Activated T-cell treated with anti-CD3 and anti-CD28 coated beads, Interleukin-2, amount 50 U/mL, for 72 hours (primary cell): ENCODE measurements at places on chromosomes 4 and X. TPM values are rescaled to one million over a fixed set of nuclear protein-coding genes. Genes with fewer than 3 reads are reported as not detected.

The ARMCX4 gene
- 10.0 TPM for total RNA-seq

The STARD8 gene
- 1.3 TPM for total RNA-seq

The KDR gene
- total RNA-seq: not detected

The PPBP gene
- total RNA-seq: not detected

The NPY2R gene
- total RNA-seq: not detected

The MSL3 gene
- 101 TPM for total RNA-seq

The TMA16 gene
- 42.7 TPM for total RNA-seq

The PRDM8 gene
- total RNA-seq: 1.8 TPM

The UGT2B7 gene
- not detected for total RNA-seq

The MAOA gene
- total RNA-seq: 13.2 TPM

- H3K27me3 ChIP-seq: no peaks in the 10 kb centered on the region
- no peaks in the 10 kb centered on the region for H3K4me1 ChIP-seq
- H3K27ac ChIP-seq: no peak overlapping the region
- H3K36me3 ChIP-seq: no peaks in the 10 kb centered on the region
Measured at GRCh38 chr4:151689211-151689991, 71.4 kb downstream of the GATB start.

- peaks cover 17% of the 10 kb centered on the region for H3K27me3 ChIP-seq
- no peaks in the 10 kb centered on the region for H3K36me3 ChIP-seq
- no peak for DNase-seq
- no peak overlapping the region for H3K4me3 ChIP-seq
- no peak overlapping the region for H3K27ac ChIP-seq
- H3K4me1 ChIP-seq: peaks cover 7% of the 10 kb centered on the region
Measured at GRCh38 chr4:152594978-152595925, 59.4 kb upstream of the FBXW7 start.

DNA sequence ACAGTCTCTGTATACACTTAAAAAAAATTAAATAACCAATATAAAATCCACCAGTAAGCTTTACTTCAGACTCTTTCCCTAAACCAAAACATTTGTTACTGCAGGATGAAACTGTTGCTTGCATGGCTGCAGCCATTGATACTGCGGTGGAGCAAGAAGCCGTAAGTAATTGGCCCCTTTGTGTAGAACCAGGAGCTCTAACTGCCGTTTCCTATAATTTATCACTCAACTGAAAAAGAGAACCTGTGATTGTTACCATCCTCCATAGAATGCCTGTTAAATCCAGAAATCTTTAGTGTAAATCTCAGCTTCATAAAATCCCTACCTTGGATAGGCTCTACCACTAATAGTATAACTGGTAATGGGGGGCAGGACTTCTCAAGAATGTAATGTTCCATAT, 62.6 kb downstream of the KIF4A start:
- H3K27ac ChIP-seq: no peak overlapping the region
- peaks cover 19% of the 10 kb centered on the region for H3K36me3 ChIP-seq
- no peaks in the 10 kb centered on the region for H3K4me1 ChIP-seq
- H3K27me3 ChIP-seq: no peaks in the 10 kb centered on the region
- no peak overlapping the region for H3K4me3 ChIP-seq

- peaks cover 7% of the 10 kb centered on the region for H3K36me3 ChIP-seq
- H3K27me3 ChIP-seq: no peaks in the 10 kb centered on the region
- peak overlapping the region; percentile 83 for H3K4me3 ChIP-seq
- DNase-seq: no peak
Measured at GRCh38 chrX:71118985-71119535, 664 bp downstream of the MED12 start.

GRCh38 chr4:5821665-5822358, 71.1 kb downstream of the CRMP1 start:
- H3K36me3 ChIP-seq: no peaks in the 10 kb centered on the region
- H3K27me3 ChIP-seq: no peaks in the 10 kb centered on the region
- H3K4me3 ChIP-seq: no peak overlapping the region
- H3K27ac ChIP-seq: no peak overlapping the region

DNA sequence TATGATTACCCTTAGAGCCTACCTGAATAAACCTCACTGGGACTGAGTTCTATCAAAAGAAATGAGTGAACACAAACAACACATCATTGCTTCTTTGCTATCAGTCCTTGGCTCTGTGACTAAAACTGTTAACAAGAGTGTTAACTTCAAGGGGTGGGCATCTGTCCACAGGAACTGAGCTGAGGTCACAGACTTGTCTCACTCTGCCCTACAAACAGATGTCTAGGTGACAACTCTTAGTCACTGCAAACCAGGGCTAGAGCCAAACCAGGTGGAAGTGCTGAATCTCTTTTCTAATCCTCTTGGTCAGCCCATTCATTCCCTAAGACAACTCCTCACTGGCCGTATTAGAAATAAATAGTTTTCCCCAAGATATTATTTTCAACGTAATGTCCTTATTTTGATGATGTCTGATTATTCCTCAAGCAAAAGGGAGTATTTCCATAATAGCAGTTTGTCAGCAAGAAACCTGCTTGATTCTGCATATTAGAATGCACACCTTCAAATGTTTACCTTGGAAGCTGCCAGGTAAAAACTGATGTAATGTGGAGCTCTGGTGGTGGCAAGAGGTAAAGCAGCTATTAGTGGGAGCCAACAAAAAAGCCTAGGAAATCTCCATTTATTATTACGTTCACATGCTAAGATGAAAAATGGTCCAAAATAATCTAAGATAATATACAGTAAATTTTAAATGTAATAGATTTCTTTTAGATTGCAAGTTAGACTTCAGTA, 4.0 kb downstream of the COL25A1 start:
- H3K27ac ChIP-seq: no peak overlapping the region
- peaks cover 48% of the 10 kb centered on the region for H3K27me3 ChIP-seq
- DNase-seq: no peak
- H3K4me1 ChIP-seq: peaks cover 16% of the 10 kb centered on the region
- H3K4me3 ChIP-seq: no peak overlapping the region

- no peak overlapping the region for H3K4me3 ChIP-seq
- no peak overlapping the region for H3K27ac ChIP-seq
- no peak for DNase-seq
- no peaks in the 10 kb centered on the region for H3K36me3 ChIP-seq
- H3K4me1 ChIP-seq: peaks cover 5% of the 10 kb centered on the region
Measured at GRCh38 chr4:71201817-71202576, 136.8 kb upstream of the SLC4A4 start.

GRCh38 chrX:129786210-129786651, 6.5 kb downstream of the SASH3 start:
- peaks cover 22% of the 10 kb centered on the region for H3K36me3 ChIP-seq
- peak overlapping the region; percentile 84 for H3K4me3 ChIP-seq
- H3K27me3 ChIP-seq: no peaks in the 10 kb centered on the region
- peak overlapping the region; percentile 63 for H3K27ac ChIP-seq
- H3K4me1 ChIP-seq: peaks cover 54% of the 10 kb centered on the region
- DNase-seq: no peak

DNA sequence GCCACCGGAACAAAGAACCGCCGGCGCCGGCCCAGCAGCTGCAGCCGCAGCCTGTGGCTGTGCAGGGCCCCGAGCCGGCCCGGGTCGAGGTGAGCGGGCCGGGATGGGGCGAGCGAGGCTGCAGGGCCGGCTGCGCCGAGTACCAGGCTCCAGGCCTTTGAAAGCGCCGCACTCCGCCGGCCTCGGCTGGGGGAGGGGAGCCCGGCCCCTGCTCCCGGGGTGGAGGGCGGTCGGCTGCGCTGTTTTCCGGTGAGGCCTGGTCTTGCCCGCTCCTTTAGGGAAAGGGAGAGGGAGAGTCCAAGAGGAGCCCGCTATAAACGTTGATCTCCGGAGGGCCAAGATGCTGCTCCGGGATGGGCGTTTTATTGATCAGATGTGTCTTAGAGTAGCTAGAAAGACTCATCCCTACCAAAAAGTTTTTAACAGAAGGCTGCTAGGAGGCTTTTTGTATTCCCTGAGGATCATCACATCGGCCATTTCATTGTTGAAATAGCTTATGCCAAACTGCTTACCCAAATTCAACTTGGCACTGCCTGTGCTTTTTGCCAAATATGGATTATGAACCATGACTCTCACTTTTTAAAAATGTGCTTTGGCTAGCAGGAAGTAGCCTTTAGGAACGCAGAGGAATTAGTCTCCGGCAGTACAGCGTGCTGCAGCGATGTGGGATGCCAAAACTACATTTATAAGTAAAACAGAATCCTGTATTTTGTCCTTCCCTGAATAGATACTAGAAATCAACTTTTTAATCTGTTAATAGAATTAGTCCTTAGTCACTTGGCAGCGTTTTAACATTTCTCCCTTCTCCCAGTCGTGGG, 760 bp downstream of the TMEM165 start:
- peaks cover 20% of the 10 kb centered on the region for H3K36me3 ChIP-seq
- H3K27me3 ChIP-seq: no peaks in the 10 kb centered on the region
- peak overlapping the region; percentile 97 for H3K4me3 ChIP-seq
- peak overlapping the region; percentile 97 for H3K27ac ChIP-seq
- peak; percentile 46 for DNase-seq
- H3K4me1 ChIP-seq: peaks cover 38% of the 10 kb centered on the region

DNA sequence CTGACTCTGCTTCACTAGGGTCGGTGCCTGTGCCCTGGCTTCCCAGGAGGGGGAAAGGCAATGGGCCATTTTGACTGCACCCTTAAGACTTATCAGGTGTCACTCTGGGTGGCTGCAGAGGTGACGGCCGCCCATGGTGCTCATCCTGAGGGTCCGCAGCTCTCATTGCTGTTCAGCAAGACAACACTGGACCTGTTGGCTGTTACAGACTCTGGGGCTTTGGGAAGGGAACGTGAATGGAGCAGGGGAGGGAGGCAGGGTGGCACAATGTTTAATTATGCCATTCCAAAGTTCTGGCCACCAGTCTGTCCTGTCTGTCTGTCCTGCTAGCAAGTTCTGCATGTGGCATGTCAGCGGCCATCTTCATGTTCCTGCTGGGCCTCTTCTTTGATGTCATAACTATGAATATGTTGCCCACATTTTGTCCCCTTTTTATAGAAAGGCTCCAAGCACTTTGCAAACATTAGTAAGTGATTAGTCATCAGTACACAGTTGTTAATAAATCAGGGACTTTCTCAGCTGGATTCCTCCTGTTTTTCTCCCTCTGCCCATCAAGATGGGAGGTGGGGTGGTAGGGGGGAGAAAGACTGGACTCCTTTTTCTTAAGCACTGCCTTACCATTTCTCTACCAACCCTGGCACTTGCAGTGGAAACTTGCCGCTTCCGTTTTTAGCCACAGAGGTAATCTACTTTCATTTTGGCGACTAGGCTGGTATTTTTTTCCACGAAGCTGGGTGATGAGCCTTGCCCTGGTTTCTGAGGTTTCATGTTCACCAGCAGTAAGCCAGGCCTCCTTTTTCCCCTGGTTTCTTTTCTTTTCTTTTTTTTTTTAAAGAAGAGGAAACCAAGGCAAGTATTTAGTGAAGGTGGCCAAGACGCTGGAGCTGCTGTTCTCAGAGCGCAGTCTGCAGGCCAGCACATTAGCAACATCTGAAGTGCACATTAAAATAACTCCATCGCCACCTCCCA, 88.6 kb upstream of the TRIM2 start:
- H3K4me1 ChIP-seq: peaks cover 10% of the 10 kb centered on the region
- H3K27me3 ChIP-seq: peaks cover 5% of the 10 kb centered on the region
- H3K36me3 ChIP-seq: no peaks in the 10 kb centered on the region
- H3K27ac ChIP-seq: no peak overlapping the region
- no peak overlapping the region for H3K4me3 ChIP-seq

GRCh38 chr4:58357947-58358346, 1247.8 kb upstream of the IGFBP7 start:
- no peaks in the 10 kb centered on the region for H3K4me1 ChIP-seq
- no peak overlapping the region for H3K4me3 ChIP-seq
- no peak overlapping the region for H3K27ac ChIP-seq
- H3K27me3 ChIP-seq: no peaks in the 10 kb centered on the region

DNA sequence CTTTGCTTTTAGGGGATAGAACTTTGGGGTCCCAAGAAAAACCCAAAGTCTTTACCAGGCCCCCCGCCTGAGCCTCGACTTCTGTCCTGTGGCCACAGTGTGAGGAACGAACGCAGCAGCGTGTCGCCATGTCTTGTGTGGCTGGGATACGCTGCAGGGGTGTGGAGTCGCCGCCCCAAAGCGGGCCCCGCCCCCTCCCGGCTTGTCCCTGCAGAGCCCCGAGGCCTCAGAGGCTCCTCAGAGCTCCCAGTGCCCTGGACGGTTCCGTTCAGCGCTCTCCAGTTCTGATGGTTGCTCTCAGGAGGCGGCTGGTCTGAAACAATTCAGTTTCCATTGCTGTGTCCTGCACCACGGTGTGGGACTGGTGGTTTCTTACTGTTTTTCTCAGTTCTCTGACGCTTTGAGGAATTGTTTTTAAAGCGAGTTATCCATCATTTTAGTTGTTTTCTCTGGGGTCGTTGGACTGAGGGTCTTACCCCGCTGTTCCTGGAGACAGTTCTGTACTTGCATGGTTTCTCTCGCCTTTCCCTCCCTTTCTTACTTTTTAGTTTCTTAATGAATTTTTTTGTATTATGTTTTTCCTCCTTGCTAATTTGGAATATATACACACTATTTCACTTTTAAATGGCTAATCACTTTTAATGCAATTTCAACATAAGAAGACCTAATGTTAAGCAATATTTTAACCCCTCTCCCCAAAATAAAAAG, 1.6 kb upstream of the IDUA start:
- no peaks in the 10 kb centered on the region for H3K27me3 ChIP-seq
- H3K4me1 ChIP-seq: peaks cover 29% of the 10 kb centered on the region
- H3K27ac ChIP-seq: no peak overlapping the region
- peak; percentile 83 for DNase-seq

- H3K36me3 ChIP-seq: peaks cover 12% of the 10 kb centered on the region
- no peak overlapping the region for H3K4me3 ChIP-seq
- H3K27ac ChIP-seq: no peak overlapping the region
Measured at GRCh38 chr4:16192057-16192456, 34.2 kb downstream of the TAPT1 start.

DNA sequence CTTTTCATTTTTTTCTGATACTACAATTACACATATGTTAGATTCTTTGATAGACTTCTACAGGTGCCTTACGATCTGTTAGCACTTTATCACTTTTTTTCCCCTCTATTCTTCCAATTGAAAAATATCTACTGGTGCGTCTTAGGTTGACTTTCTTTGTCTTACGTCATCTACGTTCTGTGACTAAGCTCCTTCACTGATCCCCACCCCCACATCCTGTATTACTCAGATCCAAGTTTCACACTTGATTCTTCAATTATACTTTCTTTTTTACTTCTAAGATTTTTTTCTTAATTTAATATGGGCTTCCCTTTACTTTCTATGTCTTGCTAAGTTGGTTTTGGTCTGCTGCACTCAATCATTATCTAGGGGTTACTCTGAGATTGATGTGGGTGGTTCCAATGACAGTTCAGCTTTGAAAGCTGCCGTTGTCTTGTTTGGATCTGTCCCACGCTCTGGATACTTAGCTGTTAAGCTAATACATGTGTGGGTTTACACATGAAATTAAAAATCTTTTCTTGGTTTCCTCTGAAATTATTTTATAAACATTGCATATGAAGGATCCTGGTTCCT, 1321.1 kb downstream of the RAPGEF2 start:
- H3K4me1 ChIP-seq: peaks cover 7% of the 10 kb centered on the region
- DNase-seq: no peak

- no peaks in the 10 kb centered on the region for H3K27me3 ChIP-seq
- no peak for DNase-seq
- H3K36me3 ChIP-seq: no peaks in the 10 kb centered on the region
- H3K27ac ChIP-seq: no peak overlapping the region
Measured at GRCh38 chrX:103635436-103635835, 6.7 kb downstream of the TCEAL1 start.
